NK-92 treated with Interleukin-12 subunit alpha and Interleukin-12 subunit beta, amount 100 ng/mL, for 24 hours (cell line): ENCODE measurements at places on chromosomes 11 and 22.

DNA sequence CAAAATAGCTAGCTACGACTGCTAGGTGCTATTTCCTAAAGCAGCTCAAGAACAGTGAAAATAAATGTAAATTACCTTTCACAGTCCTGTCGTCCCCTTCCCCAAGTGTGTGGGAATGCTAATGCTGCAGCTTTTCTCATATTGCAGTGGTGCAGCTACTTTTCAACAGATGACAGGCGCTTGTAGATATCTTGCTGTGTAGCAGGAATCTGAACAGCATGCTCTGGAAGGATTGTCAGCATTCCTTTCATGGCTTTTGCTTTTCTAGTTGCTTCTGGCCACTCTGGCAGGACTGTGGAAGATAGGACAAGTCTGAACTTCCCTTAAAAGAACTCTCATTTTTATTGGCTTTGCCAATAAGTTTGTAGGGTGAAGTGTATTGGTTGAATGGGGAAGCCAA lies 18.8 kb downstream of the FAR1 start:
- no peak for DNase-seq

DNA sequence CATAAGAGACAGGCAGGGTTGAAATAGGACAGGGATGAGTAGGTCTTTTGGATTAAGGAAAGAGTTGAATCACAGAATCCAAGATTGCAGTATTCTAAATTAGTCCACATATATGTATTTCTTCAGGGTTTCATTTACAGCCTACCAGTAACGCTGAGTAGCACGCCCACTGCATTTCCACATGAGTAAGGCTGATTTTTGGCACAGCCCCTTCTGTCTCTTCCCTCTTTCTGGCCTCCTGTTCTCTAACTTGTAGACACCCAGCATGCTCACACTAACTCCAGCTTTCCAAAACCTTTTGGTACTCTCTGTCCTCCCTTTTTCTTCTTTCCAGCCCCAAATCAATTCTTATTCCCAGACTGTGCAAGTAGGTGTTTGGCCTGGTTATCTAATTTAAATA lies 3.7 kb upstream of the SIK2 start:
- no peak for DNase-seq

- no peak for DNase-seq
These were observed 62.1 kb downstream of the FAT3 start for GRCh38 chr11:92286709-92287108.

- peak; percentile 15 for DNase-seq
These were observed 23.5 kb downstream of the SPATA19 start for GRCh38 chr11:133821776-133822175.

- no peak for DNase-seq
These were observed 8.1 kb downstream of the CCDC15 start for GRCh38 chr11:124961972-124962609.

DNA sequence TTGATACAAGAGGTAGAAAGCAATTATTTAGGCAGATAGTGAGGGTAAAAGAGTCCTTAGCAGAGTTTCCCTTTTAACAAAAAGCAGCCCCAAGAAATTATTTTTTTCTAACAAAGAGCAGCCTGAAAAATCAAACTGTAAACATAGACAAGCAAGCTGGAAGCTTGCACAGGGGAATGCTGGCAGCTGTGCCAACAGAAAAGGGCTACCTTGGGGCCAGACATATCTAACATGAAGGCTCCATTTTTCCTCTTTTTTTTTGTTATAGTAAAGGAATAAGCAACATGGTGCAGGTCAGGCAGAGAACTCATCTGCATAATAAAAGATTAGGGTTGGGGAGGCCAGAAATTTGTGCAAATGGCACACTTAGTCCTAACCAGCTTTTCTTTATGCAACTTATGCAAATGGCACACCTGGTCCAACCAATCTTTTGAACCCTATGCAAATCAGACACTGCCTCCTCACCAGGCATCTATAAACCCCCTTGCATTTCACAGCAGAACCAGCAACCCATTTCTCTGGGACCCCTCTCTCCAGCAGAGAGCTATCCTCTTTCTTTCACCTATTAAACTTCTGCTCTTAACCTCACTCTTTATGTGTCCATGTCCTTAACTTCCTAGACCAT lies 41.8 kb downstream of the PDGFD start:
- DNase-seq: no peak

DNA sequence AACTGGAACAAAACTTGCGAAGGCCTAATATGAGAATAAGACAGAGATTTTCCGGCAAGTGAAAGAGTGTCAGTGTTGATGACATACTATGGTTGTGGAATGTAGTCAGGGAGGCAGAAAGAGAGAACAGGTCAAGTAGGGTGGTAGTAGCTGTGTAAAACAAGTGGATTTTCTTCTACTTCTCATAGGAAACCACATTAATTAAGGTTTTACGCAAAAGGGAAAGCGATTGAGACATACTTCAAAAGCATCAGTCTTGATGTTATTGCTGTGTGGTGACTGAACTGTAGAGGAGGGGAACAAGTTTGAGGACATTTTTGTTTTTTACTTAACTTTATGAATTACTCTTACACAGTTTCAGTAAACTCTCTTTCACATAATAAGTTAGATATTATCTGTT lies 186.0 kb upstream of the CNTN5 start:
- DNase-seq: no peak

- no peak for DNase-seq
These were observed 265.7 kb downstream of the OR4C45 start for GRCh38 chr11:50298182-50298988.

GRCh38 chr22:44894782-44895181 lies 115.0 kb downstream of the PHF21B start:
- DNase-seq: no peak

DNA sequence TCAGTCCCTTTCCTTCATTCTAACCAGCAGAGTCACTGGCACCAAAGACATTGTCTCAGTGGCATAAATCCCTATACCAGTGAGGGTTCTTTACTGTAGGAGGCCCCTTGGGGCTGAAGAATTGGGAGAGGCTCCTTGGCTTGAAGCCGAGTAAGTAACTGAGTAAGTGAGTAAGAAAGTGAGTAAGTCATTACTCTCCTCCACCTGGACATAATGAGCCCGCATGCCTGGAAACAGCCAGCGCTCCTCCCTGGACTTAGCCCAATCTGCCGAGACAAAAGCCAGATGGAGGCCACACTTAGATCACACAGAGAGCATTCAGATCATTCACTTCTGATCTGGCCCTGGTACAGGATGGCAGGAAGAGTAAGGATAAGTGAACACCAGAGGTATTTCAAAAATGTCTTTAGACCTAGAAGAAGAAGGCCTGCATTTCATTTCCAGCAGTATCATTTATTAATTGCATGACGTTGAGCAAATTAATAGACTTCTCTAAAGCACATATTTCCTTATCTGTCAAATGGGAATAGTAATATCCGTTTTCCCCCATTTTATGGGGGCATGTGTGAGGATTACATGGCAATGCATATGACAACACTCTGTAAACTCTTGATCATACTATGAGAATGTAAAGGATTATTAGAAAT lies 8.2 kb upstream of the MICAL3 start:
- DNase-seq: no peak

- DNase-seq: no peak
These were observed 182.7 kb upstream of the SNX19 start for GRCh38 chr11:131099013-131099412.

GRCh38 chr11:117337076-117337475 lies 9.4 kb downstream of the CEP164 start:
- DNase-seq: no peak

GRCh38 chr11:119716582-119717498 lies 12.2 kb downstream of the NECTIN1 start:
- no peak for DNase-seq

DNA sequence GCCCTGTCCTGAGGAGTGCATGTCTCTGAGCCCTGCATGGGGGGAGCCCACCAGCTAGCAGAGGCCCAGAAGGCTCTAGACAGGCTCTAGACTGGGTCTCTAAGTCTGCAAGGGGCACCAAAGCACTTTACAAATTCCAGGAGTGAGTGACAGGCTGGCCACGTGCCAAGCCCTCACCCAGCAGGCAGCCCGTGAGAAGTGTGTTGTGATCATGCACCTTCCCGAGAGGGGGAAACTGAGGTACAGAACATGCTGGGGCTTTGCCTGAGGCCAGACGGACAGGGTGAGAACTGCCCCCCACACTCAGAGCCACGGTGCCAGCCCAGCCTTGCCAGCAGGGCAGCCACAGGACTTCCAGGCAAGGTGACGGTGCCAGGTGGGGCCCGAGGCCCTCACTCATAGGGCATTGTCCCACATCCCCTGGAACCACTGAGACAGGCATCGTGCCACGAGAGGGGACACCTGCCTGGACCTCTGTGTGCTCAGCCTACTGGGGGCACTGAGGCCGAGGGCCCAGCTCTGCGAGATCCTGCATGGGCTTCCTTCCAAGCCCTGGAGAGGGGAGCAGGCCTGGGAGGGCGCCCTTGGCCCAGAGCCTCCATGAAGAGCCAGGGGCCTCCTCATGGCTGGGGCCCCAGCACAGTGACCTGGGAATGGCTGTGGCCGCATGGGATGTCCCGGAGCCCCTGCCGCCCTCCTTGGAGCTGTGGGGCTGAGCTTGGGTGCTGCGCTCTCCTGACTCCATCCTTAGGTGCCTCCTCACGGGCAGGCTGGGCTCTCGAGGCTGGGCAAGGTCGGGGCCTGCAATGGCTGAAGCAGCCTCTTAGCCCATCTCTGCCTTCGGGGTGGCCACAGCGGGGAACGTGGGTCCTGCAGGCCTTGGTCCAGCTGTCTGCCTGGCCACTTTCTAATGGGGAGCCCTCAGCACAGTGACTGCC lies 121.5 kb downstream of the KCNQ1OT1 start:
- no peak for DNase-seq

DNA sequence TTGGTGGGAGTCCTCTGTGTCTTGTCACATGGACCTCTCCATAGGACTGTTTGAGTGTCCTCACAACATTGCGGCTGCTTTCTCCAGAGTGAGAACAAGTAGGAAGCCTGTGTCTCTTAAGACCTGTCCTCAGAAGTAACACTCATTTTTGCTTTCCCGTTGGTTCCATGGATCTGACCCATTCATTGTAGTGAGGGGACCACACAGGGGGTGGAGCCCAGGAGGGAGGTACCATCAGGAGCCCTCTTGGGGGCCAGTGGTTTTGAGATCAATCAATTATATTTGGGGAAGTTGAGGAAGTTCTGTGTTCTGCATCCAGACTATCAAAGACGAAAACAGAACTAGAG lies 5.4 kb upstream of the ELFN2 start:
- no peak for DNase-seq

DNA sequence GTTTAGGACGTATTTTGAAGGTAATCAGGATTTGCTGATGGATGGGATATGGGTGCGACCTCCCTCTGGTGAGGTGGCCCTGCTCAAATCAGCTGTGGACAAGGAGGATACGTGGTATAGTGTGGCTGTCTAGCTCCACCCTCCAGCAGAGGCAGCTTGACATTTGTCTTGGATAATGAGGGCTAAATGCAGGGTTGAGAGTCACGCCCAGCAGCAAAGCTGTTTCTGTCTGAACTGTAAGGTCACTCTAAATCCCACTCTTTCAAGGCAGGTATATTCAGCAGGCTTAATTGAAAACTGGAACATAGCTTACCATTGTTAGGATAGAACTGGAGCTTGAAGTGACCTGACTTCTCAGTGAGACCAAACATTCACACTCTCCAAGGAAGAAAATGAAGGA lies 98.7 kb downstream of the SWAP70 start:
- DNase-seq: no peak

DNA sequence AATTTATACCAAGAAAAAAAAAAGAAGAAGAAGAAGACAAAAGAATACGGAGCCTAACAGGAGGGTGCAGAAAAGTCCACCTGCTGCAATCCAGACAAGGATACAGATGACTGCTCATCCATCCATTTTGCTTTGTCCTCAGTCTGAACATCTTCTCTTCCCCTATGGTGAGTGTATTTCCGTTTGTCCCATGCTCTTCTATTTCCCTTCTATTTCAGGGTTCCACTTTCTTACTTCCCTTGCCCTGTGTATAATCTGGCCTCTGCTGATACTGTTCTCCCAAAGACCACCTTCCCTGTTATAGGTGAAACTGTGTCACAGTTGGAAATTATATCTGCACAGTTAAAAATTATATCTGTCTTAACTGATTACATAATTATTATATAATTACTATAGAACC lies 48.7 kb upstream of the USP47 start:
- no peak for DNase-seq

GRCh38 chr11:123318623-123319022 lies 111.4 kb upstream of the GRAMD1B start:
- no peak for DNase-seq

GRCh38 chr11:59429924-59430516 lies 3.8 kb upstream of the OR5A2 start:
- no peak for DNase-seq

DNA sequence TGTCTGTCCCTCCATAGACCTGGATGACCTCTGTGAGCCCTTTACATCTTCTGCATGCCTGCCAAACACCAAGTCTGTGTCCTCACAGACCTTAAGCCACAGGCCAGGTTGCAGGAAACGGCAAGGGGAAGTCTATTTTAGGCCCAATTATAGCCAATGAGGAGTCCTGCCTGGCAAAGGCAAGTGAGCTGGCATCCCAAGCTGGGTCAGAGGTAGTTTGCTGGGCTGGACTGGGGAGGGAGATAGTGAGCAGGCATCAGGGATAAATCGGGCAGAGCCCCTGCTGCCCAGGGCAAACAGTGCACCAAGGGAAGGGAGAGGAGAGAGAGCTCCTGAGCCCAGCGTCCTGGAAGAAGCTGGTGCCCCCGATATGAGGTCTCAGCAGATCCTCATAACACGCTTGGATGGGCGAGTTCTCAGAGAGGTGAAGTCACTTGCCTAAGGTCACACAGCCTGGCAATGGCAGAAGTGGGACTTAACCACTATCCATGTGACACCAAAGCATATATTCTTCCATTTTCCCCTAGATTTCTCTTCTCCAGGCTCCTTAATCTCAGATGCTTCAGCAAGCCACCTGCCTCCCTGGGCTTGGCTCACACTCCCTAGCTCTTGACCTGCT lies 3.7 kb upstream of the RELT start:
- no peak for DNase-seq

DNA sequence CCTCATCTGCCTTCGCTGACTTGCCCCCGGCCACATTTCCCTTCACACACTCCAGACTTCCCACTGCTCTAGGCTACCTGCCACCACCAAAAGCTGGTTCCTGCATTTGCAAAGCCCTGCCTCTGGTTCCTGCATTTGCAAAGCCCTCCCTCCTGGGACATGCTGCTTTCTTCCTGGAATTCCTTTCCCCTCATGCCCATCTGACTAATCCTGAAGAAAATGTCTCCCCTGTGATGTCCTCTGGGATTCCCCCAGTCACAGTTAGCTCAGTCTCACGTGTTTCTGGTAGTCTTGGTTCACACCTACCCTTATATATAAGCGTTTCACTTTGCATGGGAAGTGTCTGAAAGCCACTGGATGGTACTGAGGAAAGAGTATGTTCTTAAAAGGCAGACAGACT lies 206.9 kb downstream of the DBX1 start:
- DNase-seq: no peak
